ENCODE measurements at places on chromosomes 4 and X.
A peak's percentile ranks its signal among the peaks of the same experiment; 100 is the strongest.

DNA sequence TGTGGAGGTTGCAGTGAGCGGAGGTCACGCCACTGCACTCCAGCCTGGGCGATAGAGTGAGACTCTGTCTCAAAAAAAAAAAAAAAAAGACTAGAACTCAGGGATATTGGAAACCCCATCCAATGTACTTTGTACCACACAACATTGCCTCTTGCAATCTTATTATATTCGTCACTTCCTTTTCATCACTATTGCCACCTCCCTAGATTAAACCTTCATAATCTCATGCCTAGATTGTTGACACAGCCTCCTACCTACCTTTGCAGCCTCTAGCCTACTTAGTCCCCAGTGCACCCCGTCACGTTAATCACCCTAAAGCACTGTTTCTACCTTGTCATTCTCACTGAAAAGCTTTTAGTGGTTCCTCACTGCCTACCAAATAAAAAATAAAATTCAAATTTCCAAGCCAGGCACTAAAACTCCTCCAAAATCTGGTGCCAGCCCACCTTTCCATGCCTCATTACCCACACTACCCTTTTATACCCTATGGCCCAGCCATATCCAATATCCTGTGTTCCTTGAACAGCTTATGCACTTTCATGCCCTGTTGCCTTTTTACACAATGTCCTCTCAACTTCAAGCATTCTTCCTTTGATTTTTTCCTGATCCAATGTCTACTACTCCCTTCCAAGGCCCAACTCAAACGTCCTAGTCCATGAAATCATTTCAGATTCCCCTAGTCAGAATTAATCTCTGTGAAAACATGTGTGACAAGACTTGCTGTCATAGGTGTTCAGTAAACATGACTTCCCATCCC, 23.6 kb upstream of the GJB1 start:
- no peak for DNase-seq

- DNase-seq = no peak
These were observed 58.7 kb downstream of the MAMLD1 start for GRCh38 chrX:150421816-150422215.

DNA sequence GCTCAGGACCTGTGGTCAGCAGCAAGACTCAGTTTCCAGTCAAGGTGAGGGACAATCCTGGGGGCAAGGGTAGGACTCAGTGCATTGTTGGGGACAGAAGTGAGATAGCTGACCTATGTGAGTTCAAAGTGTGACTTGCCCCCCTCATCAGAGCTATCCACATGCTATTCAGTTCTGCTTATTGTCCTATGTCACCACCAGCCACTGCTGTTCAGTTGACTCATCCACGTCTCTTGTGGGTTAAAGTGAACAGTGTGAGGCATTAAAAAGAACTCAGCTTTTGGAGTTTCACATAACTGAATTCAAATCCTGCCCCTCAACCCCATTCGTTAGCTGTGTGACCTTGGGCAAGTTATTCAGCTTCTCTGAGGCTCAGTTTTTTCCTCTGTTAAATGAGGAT, 4.4 kb upstream of the APLN start:
- no peak for DNase-seq

DNA sequence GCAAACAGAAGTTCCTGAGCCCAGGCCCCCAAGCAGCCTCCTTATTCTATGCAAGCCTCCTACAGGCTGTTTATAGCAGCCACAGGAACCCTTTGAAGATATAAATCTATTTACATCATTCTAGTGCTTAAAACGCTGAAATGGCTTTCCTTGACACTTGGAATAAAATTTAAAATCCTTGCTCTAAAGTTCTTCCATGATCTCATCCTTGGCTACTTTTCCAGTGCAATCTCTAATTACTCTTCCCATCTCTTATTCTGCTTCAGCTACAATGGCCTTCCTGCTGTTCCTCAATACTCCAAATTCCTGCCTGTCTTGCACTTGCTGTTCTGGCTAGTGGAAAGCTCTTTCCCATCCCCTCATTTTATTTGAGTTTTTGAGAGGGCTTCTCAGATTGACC, 634.2 kb upstream of the NR3C2 start:
- DNase-seq = no peak

GRCh38 chr4:2592572-2592971, 56.1 kb downstream of the FAM193A start:
- no peak for DNase-seq

GRCh38 chrX:39309018-39309635, 507.9 kb downstream of the MID1IP1 start:
- DNase-seq = peak; percentile 52

DNA sequence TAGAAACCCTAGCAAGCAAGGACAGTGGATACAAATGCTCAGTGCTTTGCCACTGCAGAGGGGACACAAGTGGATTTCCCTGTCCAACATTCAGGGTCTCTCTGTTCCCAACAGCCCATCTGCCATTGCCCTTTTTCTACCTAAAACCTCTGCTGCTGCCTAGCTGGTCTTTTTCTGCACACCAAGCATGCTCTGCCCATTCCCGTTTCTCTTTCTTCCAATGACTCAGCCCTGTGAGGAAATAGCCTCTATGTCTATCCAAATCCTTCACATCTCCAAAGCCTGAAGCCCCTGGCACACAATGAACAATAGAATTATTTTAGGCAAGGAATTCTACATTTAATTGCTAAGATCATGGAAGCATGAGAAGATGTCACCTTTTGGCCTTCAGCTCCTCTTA, 5.7 kb upstream of the AMELX start:
- DNase-seq = no peak

DNA sequence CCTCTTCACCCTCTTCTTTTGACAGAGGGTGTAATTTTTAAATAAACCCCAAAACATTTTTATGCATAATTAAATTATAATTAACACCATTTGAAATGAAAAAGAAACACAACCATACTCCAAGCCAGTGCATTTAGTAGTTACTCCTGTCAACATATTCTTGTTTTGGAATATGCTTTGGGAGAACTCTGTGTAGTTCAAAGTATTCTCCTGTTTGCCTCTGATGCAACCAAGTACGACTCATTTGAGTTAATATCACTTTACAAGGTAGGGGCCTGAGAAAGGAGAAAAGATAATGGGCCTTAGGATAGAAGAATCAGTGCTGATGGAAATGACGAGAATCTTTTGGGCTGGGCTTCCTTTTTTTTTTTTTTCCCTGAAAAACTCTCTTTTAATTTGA, 2.7 kb downstream of the PTPN13 start:
- no peak for DNase-seq

DNA sequence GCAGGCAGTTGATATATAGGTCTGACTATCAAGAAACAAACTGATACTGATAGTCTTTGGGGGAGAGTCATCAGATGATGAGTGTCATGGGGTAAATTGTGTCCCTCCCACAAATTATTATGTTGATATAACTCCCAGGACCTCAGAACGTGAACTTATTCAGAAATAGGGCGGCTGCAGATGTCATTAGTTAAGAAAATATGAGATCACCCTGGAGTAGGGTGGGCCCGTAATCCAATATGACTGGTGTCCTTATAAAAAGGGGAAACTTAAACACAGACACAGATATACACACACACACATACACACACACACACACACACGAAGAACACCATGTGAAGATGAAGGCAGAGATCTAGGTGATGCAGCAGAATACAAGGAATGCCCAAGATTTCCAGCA, 32.7 kb upstream of the ARHGEF9 start:
- DNase-seq = no peak

DNA sequence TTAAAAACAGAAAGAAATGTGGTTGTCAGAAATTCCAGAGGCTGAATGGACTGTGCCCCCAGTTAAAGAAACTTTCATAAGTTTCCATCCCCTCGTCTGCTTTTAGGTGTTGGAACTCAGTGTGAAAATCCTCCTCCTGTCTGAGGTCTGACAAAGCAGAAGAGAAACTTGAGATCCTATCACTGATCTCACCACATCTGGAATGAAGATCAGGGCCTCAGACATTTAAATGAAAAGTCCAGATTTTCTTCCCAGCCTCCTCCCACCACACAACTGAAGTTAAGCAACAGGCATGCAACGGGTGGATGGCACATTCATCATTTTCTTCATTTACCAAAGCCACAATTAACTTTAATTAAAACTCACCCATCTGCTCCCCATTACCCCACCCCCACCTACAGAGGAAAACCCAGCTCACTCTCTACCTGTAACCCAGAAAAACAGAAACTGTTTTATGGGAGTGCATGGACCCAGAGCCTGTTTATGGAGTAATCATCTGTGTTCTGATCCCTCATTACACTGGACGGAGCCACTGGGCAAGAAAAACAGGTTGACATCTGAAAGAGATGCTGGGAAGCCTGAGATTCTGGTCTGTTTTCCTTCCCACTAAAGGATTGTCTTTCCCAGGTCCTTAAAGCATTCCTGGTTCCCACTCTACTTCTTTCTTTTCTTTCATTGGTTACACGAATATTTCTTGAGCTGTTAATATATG, 58.1 kb upstream of the HOPX start:
- DNase-seq = no peak

- no peak for DNase-seq
These were observed 28.6 kb downstream of the UGDH start for GRCh38 chr4:39498727-39499020.

- no peak for DNase-seq
These were observed 53.9 kb upstream of the RPS6KA3 start for GRCh38 chrX:20320461-20321159.

DNA sequence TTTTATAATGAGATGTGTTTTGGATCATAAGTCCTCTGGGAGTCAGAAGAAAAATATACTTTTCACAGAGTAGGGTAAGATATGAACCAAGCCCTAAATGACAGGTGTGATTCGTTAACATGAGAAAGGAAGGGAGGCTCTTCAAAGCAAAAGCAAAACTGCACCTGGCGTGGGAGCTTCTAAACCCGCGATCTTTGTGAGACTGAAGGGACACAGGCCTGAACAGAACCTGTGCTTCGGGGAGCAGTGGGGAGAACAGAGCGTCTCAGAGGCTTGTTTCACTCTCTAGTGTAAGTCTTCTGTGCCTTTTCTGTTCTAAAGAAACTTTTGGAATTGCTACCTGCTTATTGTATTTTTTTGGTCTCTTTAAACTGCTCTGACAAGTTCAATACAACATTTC, 30.2 kb upstream of the CYP4V2 start:
- DNase-seq = no peak

GRCh38 chr4:108636246-108636645, 14.2 kb upstream of the OSTC start:
- no peak for DNase-seq

GRCh38 chr4:45425135-45425534, 698.7 kb downstream of the GABRG1 start:
- DNase-seq = no peak

GRCh38 chrX:107601326-107601725, 27.0 kb upstream of the PRPS1 start:
- DNase-seq = no peak

DNA sequence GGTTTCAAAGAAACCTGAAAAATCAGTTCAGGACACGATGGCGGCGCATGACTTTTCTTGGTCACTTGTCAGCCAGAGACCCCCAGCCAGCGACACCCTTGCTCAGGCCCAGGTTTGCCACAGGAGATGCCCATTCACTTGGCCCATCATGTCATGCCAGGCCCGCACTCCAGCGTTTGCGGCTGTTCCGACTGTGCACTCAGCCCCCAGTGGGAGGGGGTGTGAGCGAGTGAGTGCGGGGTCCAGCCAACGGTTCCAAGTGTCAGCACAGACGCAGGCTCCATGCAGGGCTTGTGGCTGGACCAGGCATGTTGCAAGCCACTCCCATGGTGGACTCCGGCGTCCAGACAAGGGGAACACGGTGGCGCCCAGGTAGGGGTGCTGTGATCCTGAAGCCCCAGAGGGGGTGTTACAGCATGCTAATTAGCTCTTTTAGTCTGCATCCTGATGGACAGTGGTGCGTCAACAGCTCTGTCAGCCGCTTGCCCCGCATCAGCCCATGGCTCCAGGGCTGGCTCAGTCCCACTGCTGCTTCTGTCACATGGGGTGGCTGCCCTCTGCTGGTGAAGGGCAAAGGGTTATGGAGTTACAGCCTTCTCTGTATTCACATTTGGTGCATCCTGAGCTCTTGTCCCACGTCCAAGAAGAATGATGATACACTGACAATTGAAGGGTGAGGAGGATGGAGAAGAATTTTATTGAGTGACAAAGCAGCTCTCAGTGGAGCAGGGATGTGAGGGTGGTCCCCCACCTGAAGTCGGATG, 3.7 kb upstream of the MAEA start:
- peak; percentile 45 for DNase-seq

- DNase-seq = no peak
These were observed 45.7 kb upstream of the SLC10A7 start for GRCh38 chr4:146567396-146567795.

- no peak for DNase-seq
These were observed 227.0 kb downstream of the C4orf33 start for GRCh38 chr4:129322920-129323319.

DNA sequence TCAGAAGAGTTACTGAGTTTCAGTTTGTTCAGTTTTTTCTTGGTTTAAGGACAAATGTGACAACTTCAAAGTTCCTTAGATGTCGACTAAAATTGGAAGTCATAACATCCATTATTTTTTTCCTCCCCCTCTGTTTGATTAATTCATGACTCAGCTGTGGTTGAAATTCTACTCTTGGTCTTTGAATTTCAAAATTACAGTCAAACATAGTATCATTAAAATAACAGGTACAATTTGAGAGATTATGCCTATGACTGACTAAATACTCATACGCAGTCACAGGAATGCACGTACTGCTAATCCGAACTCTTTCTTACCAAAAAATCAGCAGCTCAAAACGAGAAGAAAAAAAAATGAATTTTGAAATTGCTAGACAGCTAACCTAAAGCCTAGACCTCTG, 1434.8 kb downstream of the RAPGEF2 start:
- DNase-seq = no peak

- no peak for DNase-seq
These were observed 74.5 kb upstream of the EOLA2 start for GRCh38 chrX:150012647-150013381.

DNA sequence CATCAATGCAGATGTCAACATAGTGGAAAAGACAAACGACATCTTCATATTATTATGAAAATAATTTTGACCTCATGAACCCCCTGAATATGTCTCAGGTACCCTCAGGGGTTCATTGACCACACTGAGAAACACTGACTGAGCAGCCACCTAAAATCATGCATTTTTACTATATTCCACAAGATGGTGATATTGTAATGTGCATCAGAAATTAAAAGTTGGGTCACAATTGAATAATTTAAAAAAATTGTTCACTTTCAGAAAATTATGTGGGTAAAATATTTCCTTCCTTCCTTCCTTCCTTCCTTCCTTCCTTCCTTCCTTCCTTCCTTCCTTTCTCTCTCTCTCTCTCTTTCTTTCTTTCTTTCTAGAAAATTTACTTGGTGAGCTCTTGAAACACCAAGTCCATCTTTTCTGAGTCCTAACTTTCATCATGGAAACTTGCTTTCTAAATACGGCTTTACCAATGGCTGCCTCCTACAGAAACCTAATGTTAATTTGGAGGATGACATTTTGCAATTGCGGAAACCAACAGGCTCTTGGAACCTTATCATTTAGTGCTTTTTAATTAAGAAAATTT, 103.6 kb downstream of the RTL3 start:
- DNase-seq = no peak

GRCh38 chr4:26938516-26938915, 77.9 kb downstream of the STIM2 start:
- no peak for DNase-seq

- no peak for DNase-seq
These were observed 212.9 kb downstream of the TEX13C start for GRCh38 chrX:125532411-125533089.
